ENCODE measurements at places on chromosomes 5 and 9.

DNA sequence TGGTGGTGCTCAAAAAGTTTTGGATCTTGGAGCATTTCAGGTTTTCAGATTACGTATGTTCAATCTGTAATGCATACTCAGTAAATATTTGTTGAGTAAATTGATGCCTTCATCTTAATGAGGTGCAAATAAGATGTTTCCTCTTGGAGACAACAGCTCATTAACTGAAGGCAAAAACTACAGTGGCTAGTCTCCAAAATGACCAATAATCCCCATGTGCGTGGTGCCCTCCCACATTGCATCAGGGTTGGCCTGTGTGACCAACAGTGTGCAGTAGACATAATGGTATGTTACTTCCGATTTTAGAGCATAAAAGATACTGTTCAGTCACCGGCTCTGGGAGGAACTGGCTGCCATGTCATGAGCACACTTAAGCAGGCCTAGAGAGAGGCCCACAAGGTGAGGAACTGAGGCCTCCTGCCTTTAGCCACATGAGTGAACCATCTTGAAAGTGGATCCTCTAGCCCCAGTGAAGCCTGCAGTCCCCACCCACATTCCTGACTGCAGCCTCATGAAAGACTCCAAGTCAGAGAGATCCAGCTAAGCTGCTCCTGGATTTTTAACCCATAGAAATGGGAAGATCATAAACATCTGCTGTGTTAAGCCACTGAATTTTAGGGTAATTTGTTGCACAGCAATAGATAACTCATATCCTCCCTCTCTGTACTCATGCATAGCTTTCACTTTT is 55.7 kb downstream of the LIFR start:
- no peak for DNase-seq

- peak; percentile 60 for DNase-seq
Measured at GRCh38 chr9:69130456-69131441, 43.3 kb upstream of the TJP2 start.

DNA sequence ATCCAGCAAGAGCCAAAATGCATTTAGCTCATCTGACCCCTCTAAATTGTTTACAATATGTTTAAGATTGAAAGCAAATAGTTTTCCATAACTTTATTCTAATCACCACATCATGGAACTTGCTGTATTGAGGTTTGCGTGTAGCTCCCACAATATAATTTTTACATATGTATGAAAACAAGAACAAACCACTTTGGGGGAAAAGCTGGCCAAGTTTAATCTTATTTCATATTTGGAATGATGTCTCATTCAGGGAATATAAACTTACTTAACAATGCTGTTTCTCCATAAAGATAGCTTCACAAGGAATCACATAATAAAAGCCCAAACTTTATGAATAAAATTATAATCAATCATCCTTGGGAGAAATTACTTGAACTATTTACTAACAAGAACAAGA is 194.6 kb upstream of the PCSK5 start:
- DNase-seq: no peak

GRCh38 chr9:5113994-5114748 is 71.3 kb downstream of the INSL6 start:
- no peak for DNase-seq

GRCh38 chr5:115573133-115573532 is 28.6 kb upstream of the FEM1C start:
- DNase-seq: no peak

DNA sequence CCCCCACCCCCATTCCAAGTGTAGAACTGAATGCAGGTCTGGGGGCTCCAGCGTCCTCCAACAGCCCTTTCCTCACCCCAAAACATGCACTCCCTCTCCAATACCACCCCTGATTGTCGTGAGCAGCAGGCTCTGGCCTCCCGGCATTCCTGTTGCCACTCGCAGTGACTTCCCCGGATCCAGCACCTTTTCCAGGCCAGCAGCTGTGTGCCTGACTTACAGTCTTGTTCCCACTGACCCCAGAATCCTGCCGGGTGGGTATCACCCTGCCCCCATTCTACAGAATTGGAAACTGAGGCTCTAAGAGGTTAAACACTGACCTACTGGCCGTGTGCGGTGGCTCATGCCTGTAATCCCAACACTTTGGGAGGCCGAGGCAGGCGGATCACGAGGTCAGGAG is 127.2 kb downstream of the OLFM1 start:
- DNase-seq: no peak

- no peak for DNase-seq
Measured at GRCh38 chr5:37991301-37992299, 151.8 kb upstream of the GDNF start.
